ENCODE measurements at places on chromosomes 11 and 22.

GRCh38 chr22:37848587-37849088 lies 581 bp upstream of the EIF3L start:
- no peak for DNase-seq

DNA sequence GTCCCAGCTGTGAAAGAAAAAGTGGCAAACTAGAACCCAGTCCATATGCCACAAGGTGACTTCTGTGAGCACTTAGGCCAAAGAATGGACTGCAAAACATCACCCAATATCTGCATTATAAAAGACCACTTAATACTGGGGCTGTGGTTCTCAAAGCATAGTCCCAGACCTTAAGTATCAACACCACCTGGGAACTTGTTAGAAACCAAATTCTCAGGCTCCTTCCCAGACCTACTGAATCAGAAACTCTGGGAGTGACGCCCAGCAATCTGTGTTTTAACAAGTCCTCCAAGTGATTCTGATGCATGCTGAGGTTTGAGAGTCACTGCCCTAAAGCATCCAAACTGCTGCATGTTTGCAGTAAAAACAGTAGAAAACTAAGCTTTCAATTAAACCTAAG lies 81.3 kb downstream of the SERGEF start:
- DNase-seq: no peak

DNA sequence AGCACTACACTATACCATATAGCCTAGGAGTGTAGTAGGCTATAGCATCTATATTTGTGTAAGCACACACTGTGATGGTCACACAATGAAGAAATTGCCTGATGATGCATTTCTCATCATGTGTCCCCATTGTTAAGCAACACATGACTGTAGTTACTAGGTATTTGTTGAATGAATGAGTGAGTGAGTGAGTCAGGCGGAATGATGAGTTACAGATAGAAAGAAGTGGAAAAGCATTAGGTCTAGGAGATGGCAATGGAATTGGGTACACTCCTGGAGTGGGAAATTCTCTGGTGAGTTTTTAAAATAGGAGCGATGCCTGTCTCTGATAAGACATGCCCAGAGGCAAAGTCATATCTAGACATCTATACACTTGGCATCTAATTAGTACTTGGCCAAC lies 160.5 kb upstream of the TBCEL start:
- no peak for DNase-seq

DNA sequence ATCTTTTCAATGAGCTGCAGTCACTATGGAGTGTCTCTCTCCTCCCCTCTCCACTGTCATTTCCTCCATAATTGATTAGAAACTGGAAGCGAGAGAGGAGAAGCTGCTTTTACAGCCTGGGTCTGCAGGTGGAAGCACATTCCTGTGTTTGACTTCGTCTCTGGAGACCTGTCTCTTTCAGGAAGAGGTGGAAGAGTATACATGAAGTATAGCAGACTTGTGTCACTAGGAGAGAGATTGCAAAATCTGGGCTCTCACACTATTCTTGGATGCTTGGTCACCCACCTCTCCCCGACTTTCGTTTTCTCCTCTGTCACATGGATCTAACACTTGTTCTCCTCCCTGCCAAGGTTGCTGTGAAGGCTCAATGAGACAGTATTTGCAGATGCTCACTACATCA lies 323.3 kb downstream of the NTM start:
- DNase-seq: no peak

DNA sequence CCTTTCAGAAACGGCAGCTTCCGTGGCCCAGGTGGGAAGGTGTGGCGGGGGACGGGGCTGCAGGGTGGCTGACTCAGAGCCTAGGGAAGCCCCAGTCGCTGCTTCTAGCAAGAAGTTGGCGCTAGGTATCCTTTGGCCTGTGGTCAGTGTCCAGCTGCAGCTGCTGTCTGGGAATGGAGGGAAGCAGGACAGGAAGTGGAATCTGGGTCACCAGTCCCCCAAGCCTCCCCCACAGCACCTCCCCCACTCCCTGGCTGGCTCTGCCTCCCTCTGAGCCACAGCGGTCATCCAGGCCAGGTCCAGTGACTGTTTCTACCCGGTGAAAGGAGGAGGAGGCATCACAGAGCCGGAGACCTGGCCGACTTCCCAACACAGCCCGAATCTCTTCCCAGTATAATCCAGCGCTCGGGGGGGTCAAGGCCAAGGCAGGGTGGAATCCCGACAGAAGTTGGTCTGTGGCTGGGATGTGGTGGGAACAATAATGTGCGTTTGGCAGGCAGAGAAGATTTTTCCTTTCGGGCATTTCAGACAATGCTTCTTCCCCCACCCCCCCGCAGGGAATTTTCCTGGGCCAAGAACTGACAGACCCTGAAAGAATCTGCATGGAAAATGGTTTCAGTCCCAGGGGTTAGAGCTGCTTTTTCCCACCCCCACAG lies 45.1 kb downstream of the C11orf96 start:
- no peak for DNase-seq

DNA sequence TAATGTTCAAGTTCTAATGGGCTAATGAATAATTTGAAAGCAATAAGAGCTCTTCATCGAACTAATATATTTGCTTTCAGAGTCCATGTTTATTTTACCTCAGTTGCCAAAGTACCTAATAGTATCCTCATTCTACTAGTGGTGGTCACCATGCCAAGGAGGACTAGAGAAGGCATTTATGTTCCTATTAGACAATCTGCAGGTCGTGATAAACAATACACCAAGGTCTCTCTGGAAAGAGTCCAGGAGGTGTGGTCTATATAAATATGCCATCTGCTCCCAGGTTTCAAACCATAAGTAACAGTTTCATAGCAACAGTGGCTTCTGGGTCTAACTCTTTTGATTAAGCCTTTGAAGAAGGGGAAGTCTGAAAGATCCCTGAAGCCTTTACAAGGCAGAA lies 42.9 kb downstream of the ARFGAP3 start:
- DNase-seq: no peak

- no peak for DNase-seq
Observed at GRCh38 chr22:47748957-47749356, 986.5 kb downstream of the TBC1D22A start.

DNA sequence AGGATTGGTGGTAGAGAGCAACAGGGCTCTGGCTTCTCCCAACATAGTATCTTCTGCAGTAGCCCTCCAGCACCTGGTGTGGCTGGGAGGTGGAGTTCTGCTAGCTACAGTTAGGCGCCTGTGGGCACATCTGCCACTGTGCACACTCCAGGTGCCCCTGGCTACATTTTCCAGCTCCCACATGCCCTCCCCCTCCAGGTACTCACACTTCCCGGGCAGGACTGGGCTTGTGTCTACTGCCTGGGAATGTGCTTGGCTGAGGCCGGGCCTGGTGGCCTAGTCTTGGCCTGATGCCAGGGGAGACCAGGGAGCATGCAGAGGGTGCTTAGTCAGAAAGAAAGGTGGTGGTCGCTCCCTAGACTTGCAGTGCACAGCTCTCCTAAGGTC lies 15.8 kb downstream of the PHLDB1 start:
- no peak for DNase-seq

GRCh38 chr22:22425783-22426624 lies 82.5 kb downstream of the ZNF280B start:
- DNase-seq: no peak

DNA sequence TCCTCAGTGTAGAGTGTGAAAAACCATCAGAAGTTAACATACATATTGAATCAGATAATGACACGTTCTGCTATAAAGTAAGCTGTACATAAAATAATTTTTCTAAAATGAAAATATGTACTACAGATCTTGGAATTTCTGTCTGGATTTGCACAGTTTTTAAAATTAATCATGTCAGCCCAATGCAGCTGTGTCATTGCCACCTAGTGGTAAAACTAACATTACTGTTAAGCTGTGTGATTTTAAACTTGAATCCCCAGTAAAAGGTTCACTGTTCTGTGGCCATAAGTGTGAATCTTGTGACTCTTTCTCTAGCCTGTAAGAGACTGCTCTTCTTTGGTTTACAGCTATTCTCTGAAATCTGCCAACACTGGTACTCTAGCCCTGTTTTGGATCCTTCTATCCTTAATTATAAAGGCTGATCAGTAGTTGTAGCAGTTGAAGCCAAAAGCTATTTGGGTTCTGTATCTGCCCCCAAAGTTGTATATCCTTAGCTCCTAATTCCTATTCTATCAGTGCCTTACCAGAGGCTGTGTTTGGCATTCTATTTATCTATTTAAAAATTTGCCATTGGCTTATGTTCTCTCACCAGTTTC lies 4.0 kb downstream of the JRKL start:
- DNase-seq: no peak

DNA sequence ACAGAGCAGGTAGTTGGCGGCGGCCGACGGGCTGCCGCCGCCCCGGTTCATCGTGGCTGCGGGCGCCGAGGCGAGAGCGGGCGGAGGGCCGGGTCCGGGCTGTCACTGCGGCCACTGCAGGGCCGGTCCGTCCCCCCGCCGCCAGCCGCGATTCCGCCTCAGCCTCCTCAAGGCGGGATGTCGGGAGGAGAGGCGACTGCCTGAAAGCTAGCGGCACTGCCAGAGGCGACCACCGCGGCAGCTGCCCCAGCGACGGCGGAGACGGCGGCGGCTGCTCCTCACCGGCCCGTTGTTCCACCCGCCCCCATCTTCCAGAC lies 234 bp downstream of the SESN3 start:
- no peak for DNase-seq

GRCh38 chr11:88252208-88252607 lies 77.0 kb upstream of the RAB38 start:
- DNase-seq: no peak

DNA sequence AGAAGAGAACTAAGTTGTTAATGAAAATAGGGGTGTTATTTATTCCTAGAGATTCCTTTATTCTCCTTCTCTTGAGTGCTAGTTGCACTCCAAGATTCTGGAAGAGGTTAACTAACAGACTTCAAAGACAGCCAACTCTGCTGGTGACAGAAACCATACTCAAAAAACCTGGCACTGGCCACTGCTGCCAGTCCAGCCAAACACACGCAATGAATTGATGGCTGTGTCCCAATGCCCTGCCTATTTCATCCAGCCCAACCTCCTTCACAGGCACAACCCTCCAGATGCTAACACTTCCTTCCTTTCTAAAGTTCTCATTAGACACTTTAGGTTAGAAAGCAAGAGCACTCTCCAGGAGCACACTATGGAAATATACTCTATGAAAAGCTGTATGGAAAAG lies 150.8 kb upstream of the C11orf58 start:
- no peak for DNase-seq

DNA sequence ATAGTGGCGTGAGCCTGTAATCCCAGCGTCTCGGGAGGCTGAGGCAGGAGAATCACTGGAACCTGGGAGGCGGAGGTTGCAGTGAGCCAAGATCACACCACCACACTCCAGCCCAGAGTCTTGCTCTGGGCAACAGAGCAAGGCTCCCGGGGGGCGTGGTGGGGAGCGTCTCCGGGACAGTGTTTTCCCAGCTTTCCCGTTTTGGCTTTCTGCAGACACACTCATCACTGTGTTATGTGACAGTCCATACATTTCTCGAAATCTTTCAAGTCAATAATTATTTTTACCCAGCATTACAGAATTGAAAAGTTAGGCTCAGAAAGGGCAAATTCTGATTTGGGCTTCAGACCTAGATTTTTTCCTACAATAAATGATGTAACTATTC lies 31.7 kb downstream of the NEAT1 start:
- DNase-seq: no peak

DNA sequence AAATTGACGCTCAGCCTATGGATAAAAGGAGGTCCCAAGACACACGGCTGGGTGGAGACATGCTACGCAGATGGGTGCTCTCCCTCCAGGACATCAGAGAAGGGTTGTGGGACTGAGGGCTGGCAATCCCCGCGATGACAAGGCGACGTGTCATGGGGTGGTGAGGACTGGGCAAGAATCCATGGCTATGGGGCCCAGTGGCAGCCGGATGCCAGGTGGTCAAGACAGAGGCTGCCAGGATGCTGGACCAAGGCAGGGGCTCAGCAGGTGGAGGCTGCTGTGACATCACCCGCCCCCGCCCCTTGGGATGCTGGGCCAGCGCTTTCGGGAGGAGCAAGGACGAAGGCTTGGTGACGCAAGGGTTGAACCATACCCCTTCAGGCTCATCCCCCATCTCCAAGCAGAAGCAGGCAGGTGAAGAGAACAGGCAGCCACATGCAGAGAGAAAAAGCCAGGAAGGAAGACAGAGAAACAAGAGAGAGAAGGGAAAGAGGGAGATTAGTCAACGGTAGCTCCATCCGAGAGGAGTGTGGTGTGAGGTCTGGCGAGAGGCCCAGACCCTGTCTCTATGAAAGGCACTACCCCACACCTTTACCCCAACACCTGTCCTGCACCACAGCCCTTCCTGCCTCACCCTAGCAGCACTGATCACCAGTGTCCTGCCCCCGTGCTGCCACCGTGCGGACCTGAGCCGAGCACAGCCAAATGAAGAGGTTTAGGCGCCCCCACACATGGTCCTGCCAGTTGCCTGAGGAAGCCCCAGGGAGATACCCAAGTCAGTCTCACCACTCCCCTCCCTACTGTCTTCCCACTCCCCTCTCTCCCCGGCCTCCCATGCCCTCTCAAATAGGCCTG lies 24.1 kb upstream of the RASL10A start:
- DNase-seq: no peak

All from thymus (tissue), 14 donors.